ENCODE measurements at places on chromosomes 7 and 10.

- no peak for DNase-seq
Observed at GRCh38 chr10:132506711-132507408, 30.7 kb upstream of the INPP5A start.

GRCh38 chr10:75070476-75070875, 41.0 kb upstream of the SAMD8 start:
- DNase-seq: no peak

- no peak for DNase-seq
Observed at GRCh38 chr7:19574131-19574530, 134.7 kb downstream of the POLR1F start.

GRCh38 chr7:151082141-151083070, 887 bp downstream of the TMUB1 start:
- no peak for DNase-seq

DNA sequence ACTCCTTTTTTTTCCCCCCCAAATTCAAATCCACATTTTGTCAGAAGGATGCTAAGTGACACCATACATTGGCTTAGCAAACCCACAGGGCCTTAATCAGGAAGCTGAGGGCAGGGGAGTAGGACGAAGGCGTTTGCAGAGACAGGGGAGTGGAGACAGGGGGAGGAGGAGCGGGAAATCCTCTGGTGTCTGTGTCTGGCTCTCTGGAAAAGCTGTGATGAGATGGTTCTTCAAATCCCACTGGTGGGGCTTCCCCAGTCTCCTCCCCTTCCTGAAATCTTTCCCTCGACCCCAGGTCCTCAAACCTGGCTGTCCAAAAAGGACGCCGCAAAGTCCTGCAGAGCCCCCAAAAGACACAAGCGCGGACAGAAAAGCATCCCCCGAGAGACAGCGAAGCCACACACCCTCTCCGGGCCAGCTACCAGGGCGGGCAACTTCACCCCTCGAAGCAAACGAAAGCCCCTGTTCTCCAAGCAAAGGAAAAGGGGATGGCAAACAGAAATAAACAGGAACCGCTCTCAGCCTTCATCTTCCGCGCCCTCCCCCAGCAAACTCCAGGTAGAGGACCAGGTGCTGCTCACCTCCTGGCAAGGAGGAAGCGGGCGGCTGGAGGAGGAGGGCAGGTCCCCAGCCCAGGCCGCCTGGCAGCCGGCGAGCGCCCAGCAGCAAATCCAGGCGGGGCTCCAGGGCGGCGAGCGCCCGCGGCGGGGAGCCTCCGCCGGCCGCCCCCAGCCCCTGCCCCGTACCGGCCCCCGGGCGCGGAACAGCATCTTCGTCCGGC, 520 bp downstream of the ELAPOR2 start:
- no peak for DNase-seq

GRCh38 chr7:68279827-68280400, 1283.3 kb downstream of the TYW1 start:
- DNase-seq: no peak

Measured in activated CD4-positive, alpha-beta T cell treated with anti-CD3 and anti-CD28 coated beads, Interleukin-10, Interleukin-2, amounts not matched to agents 100 ng/mL and 50 ng/mL, durations not matched to agents 16 hours and 8 hours (primary cell).